Large intestine (tissue), 12 donors: ENCODE measurements at places on chromosomes 12 and 14. TPM values are rescaled to one million over a fixed set of nuclear protein-coding genes. Genes with fewer than 3 reads are reported as not detected.

The CAPZA3 gene
- 0.04 TPM for polyA plus RNA-seq

The TMEM233 gene
- polyA plus RNA-seq: 0.51 TPM

The TAS2R43 gene
- 0.48 TPM for polyA plus RNA-seq

The LALBA gene
- not detected for polyA plus RNA-seq

The KRT82 gene
- polyA plus RNA-seq: not detected

The KRT81 gene
- 0.72 TPM for polyA plus RNA-seq

The EML1 gene
- polyA plus RNA-seq: 22.0 TPM

DNA sequence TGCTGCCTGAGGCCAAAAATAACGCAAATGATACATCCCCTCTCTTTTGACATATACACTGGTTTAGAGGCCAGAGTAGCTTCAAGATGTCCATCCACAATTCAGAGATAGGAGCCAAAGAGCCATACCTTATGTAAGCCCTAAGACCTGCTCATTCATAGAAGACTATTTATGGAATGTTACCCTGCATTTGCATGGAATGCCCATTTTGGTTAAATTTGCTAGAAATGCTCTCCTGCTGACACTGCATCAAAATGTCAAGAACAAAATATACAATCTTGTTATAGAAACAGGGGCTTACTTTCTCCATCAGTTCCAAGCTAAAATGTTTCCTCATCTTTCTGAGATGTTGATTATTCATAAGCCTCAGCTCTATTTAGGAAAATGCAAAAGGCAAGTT lies 183.3 kb upstream of the CDKN3 start:
- no peaks in the 10 kb centered on the region for H3K27me3 ChIP-seq
- no peak overlapping the region for H3K4me3 ChIP-seq
- no peaks in the 10 kb centered on the region for H3K36me3 ChIP-seq
- peaks cover 2% of the 10 kb centered on the region for H3K4me1 ChIP-seq
- DNase-seq: no peak

DNA sequence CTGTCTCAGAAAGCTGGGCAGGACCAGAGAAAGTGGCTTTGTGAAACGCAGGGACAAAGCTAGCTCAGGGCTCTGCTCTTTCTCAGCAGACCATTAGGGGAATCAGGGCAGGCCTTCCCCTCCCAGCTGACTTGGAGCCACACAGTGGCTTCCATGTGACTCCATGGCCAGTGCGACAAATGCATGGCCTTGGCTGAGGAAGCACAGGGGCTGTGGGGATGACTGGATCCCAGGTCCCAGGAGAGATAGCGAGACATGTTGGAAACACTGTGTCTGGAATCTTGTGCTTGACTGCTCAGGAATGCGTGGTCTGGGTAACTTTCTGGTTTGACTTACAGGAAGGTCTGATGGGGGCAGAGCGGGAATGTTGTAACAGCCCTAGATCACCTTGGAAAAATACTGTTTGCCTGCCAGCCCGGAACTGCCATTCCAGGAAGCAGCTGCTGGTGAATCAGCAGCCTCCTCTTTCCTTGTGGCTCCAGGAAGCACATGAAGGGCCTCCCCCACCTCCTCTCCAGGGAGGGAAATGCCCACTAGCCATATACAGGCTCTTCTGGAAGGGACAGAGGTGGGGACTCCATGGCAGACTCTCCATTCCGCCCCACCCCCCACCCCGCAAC lies 133.5 kb upstream of the HIF1A start:
- no peak overlapping the region for H3K4me3 ChIP-seq
- H3K27ac ChIP-seq: peak overlapping the region; percentile 31
- no peaks in the 10 kb centered on the region for H3K36me3 ChIP-seq
- DNase-seq: peak; percentile 74
- H3K27me3 ChIP-seq: no peaks in the 10 kb centered on the region
- peaks cover 25% of the 10 kb centered on the region for H3K4me1 ChIP-seq

- no peak for DNase-seq
- H3K27me3 ChIP-seq: peaks cover 56% of the 10 kb centered on the region
- peaks cover 12% of the 10 kb centered on the region for H3K4me1 ChIP-seq
- H3K27ac ChIP-seq: no peak overlapping the region
These were observed 64.9 kb upstream of the GALNT9 start for GRCh38 chr12:132393991-132394949.

GRCh38 chr14:100882991-100883788 lies 20.3 kb downstream of the RTL1 start:
- H3K27ac ChIP-seq: no peak overlapping the region
- no peak overlapping the region for H3K4me3 ChIP-seq
- no peaks in the 10 kb centered on the region for H3K27me3 ChIP-seq
- DNase-seq: no peak
- peaks cover 2% of the 10 kb centered on the region for H3K36me3 ChIP-seq

GRCh38 chr14:72928872-72929271 lies 2.6 kb downstream of the DCAF4 start:
- no peak overlapping the region for H3K27ac ChIP-seq
- peaks cover 5% of the 10 kb centered on the region for H3K4me1 ChIP-seq
- H3K4me3 ChIP-seq: no peak overlapping the region

DNA sequence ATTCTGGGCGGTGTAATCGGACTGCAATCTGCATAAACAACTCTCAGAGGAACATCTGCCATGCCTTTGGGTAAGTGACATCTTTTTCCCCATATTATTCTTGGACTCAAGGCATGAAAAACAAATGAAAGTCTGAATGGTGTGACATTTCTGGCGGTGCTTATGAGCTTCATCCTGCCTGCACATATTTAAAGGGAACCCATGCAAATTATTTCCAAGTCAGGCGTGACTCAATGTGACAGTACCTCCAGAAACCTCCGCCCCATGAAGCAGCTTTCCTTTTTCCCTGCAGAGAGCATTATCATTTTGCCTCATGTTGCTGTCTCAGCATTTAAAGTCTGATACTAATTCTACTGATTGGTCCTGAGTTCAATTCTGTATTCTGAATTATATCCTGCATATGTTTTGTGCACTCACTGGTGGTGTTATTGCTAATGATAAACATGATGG lies 585.4 kb downstream of the SNAPC1 start:
- H3K27ac ChIP-seq: no peak overlapping the region
- H3K27me3 ChIP-seq: no peaks in the 10 kb centered on the region
- no peaks in the 10 kb centered on the region for H3K36me3 ChIP-seq
- H3K4me3 ChIP-seq: no peak overlapping the region
- no peak for DNase-seq

GRCh38 chr12:40261937-40262336 lies 37.1 kb downstream of the LRRK2 start:
- no peak overlapping the region for H3K4me3 ChIP-seq
- H3K4me1 ChIP-seq: no peaks in the 10 kb centered on the region
- no peaks in the 10 kb centered on the region for H3K27me3 ChIP-seq
- H3K36me3 ChIP-seq: no peaks in the 10 kb centered on the region

DNA sequence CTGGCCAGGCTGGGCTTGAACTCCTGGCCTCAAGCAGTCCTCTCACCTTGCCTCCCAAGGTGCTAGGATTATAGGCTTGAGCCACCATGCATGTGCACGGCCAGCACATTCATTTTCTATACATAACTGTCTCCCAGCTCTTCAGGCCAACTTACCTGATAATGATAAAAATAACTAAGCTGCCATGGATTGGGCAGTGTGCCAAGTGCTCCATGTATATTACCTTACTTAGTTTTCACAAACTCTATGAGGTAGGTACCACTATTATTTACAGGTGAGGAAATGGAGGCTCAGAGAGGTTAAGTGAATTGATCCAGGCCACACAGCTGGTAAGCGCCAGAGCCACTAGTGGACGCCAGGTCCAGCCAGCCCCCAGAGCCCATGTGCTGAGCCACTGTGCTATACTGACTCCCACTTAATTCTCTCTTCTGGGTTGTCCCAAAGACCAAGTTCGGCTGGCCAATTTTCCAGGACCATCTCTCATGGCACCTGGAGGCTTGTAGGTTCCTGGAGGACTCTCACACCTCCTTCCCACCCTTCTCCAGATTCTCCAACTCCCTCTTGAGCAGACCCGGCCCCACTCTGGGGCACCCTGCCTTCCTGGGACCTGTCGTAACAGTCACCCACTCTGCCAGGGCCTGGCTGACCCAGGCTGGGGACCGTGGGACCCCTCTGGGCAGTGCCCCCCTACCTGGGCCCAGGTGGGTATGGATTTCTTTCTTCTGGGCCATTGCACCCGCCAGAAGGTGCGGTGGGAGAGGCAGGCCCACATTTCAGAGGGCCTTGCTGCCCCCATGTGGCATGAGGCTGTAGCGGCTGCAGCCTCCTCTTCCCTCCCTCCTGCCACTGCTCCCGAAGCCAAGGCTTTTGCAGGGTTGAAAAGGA lies 30.2 kb upstream of the CIPC start:
- no peak overlapping the region for H3K4me3 ChIP-seq
- H3K27me3 ChIP-seq: no peaks in the 10 kb centered on the region
- no peaks in the 10 kb centered on the region for H3K36me3 ChIP-seq
- no peak overlapping the region for H3K27ac ChIP-seq

GRCh38 chr12:23113781-23114180 lies 488.8 kb downstream of the ETNK1 start:
- no peaks in the 10 kb centered on the region for H3K36me3 ChIP-seq
- H3K4me1 ChIP-seq: no peaks in the 10 kb centered on the region
- DNase-seq: no peak

GRCh38 chr12:34400986-34401658 lies 378.8 kb downstream of the ALG10 start:
- no peaks in the 10 kb centered on the region for H3K4me1 ChIP-seq
- no peaks in the 10 kb centered on the region for H3K27me3 ChIP-seq
- no peak overlapping the region for H3K27ac ChIP-seq
- no peak overlapping the region for H3K4me3 ChIP-seq
- DNase-seq: no peak

DNA sequence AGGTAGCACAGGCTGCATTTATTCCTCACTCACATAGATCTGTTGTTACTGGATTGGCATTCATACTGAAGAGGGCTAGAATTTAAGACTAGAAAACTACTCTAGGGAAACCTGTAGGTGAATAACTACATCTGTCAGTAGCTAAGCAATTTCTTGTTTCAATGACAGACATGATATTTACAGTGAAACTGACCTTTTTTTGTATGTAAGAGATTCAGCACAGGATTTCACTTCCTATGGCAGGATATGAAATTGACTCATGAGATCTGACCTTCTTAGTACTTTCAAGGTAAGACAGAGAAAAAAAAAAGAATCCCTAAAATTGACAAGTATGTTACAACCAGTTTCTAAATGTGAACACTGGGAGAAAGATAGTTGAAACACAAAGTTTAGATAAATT lies 189.8 kb upstream of the SLC16A7 start:
- no peak for DNase-seq
- no peak overlapping the region for H3K27ac ChIP-seq
- H3K4me3 ChIP-seq: no peak overlapping the region
- H3K4me1 ChIP-seq: no peaks in the 10 kb centered on the region
- no peaks in the 10 kb centered on the region for H3K27me3 ChIP-seq

DNA sequence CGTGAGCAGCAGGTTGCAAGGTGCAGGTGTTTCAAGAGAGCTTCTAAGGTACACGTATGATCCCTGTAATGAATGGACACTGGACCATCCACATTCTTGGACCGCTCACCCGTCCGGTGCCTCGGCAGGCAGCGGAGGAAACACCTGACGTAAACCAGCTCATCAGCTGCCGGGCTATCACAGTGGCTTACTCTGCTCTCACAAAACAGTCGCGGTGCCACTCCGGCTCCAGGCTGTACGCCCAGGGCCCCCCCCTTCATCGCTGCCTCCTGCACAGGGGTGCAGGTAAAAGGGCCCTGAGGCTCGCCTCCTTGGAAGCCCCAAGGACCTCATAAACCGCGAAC lies 436 bp downstream of the VPS33A start:
- DNase-seq: peak; percentile 19
- no peaks in the 10 kb centered on the region for H3K27me3 ChIP-seq
- peaks cover 15% of the 10 kb centered on the region for H3K36me3 ChIP-seq

DNA sequence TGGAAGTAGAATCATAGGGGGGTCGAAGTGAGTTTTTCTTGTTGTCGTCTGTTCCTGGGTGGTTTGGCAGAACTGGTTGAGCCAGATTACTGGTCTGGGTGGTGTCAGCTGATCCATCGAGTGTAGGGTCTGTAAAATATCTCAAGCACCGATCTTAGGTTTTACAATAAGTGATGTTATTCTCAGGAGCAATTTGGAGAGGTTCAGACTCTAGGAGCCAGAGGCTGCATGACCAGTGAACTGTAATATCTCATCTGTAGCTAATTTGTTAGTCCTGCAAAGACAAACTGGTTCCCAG lies 9.7 kb upstream of the SERPINA1 start:
- no peaks in the 10 kb centered on the region for H3K36me3 ChIP-seq
- no peak overlapping the region for H3K4me3 ChIP-seq
- peaks cover 4% of the 10 kb centered on the region for H3K4me1 ChIP-seq
- no peaks in the 10 kb centered on the region for H3K27me3 ChIP-seq
- DNase-seq: no peak

DNA sequence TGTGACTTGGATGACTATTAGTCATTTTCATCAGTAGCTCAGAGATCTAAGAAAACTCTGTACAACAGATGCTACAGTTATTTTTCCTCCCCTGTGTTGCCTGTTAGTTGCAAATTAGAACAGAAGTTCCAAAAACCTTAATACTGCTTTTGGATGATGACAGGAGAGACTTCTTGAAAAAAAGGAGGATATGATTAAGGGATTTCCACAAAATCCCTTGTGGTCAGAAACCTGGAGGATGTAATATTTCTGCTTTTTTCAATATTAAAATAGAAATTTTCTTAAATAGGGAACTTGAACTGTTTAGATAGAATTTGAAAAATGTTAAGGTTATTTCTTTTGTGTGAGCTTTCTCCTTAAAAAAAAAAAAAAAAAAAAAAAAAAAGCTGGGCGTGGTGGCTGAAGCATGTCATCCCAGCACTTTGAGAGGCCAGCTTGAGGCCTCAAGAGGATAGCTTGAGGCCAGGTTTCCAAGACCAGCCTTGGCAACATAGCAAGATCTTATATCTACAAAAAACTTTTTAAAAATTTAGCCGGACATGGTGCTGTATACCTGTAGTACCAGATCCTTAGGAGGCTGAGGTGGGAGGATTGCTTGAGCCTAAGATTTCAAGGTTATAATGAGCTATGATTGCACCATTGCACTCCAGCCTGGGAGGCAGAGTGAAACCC lies 14.1 kb downstream of the CMAS start:
- H3K4me3 ChIP-seq: no peak overlapping the region
- H3K36me3 ChIP-seq: peaks cover 49% of the 10 kb centered on the region
- H3K27me3 ChIP-seq: no peaks in the 10 kb centered on the region
- peaks cover 12% of the 10 kb centered on the region for H3K4me1 ChIP-seq
- DNase-seq: no peak

- H3K27ac ChIP-seq: no peak overlapping the region
- DNase-seq: peak; percentile 44
- no peaks in the 10 kb centered on the region for H3K36me3 ChIP-seq
- no peak overlapping the region for H3K4me3 ChIP-seq
These were observed 223.7 kb downstream of the CACNA1C start for GRCh38 chr12:2276288-2277033.
